ENCODE measurements at places on chromosomes 11 and 22.

DNA sequence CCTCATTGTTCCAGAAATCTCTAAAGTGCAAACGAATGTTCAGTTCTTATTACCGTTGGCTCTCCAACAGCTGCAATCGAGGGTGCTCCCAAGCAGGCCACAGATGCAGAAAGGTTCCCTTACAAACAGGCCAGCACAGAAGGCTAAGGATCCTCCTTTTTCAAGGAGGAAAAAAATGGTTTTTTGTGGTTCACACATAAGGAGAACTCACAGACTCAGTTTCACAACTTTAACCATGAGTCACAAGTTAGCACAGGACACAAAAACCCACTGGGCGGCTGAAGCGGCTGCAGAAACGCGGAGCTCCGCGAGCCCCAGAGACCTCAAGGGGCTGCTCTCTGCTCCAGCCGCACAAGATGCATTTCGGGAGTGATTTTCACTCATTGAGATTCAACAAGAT is 98.2 kb upstream of the PRR5 start:
- no peak for DNase-seq

DNA sequence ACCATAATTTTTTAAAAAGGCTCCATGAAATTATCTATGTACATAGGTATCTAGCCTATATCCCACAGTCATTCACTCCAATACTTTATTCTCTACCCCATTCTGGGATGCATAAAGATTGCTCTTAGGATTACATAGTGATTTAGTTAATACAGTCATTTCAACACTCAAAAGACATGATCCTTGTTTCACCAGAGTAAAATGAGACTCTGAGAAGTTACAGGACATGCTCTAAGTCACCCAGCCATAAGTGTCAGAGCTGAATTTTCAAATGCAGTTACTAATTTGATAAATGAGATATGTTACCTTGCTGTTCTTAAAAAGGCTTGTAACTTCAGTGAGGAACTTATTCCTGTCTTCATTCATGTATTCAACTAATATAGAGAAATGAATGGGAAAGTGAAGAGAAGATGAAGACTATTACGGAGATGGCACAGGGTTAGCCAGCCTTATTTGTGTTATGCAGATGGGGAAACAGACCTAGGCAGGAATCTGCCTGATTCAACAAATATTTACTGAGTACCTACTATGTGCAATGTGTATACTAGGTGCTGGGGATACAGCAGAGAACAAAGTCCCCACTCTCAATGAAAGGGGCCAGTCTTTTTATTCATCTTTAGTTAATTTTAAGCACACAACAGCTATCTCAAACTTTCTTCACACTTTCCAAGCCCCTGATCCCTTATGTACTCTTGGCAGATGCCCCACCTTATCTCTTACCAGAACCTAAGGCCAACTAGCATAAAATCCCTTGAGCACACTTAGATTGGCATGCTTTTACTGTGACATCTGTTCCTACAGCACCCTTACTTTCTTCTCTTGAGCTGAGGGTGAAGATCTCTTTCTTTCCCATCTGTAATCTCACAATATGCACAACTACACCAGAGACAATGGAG is 21.6 kb downstream of the MAPK1 start:
- no peak for DNase-seq

GRCh38 chr11:7905549-7905948 is 25.5 kb downstream of the OR10A6 start:
- DNase-seq: no peak

GRCh38 chr11:45724153-45724552 is 58.7 kb upstream of the CHST1 start:
- DNase-seq: peak; percentile 23

DNA sequence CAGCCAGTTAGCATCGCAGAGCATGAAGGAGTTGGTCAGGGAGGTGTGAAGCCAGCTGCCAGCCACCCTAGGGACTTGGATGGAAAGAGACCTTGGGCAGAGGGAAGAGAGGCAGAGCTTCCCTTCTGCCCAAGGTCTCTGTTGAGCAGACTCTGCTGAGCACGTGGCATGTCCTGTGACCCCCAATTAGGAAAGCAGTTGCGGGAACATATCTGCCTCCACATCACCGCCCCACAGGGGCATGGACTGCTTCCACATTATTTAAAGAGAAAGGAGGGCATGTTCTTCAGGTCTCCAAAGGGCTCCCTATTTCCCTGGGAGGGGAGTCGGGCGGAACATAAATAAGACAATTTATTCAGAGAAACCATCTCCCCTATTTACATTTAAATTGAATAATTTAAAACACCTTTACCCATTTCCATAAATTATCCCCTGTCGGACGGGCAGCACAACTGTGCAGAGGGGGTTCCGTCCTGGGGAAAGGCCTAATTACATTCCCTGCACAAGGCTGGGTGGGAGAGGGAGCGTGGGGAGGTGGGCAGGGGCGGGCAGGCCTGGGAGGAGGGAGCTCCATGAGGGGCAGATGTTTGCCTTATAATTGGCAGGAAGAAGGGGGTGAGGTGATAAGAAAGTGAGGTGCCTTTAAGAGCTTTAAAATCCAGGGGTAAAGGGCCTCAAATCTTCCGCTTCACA is 88.8 kb upstream of the THY1 start:
- DNase-seq: no peak

GRCh38 chr22:28791124-28791523 is 9.2 kb downstream of the XBP1 start:
- DNase-seq: no peak

GRCh38 chr11:83061883-83062282 is 9.8 kb downstream of the RAB30 start:
- DNase-seq: no peak

DNA sequence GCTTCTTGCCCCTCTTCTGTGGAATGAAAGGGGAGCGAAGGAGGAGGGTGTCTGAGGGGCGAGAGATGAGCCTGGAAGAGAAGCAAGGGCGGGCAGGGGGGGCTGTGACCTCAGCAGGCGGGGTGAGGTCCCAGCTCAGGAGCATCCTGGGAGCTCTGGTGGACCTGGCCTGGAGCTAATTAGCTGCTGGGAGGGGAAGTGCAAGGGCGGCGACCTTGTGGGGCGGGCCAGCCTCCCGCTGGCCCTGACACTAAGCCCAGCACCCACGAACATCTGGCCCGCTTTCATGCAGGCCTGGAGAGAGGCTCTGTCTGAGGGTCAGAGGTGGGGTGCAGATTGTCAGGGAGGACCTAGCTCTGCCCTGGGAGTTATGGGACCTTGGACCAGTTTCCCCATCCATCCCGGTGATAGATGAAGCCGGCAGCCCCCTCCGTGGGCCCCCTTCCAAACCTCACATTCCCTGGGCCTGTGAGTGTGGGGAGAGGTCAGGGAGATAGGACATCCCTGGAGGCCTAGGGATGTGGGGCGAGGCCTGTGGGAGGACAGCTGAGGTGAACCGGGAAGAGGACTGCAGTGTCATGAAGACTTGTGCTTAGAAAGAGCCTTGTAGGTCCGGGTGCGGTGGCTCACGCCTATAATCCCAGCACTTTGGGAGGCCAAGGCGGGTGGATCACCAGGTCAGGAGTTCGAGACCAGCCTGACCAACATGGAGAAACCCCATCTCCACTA is 28.5 kb upstream of the CD82 start:
- no peak for DNase-seq

GRCh38 chr11:70586261-70587074 is 188.1 kb downstream of the CTTN start:
- no peak for DNase-seq

DNA sequence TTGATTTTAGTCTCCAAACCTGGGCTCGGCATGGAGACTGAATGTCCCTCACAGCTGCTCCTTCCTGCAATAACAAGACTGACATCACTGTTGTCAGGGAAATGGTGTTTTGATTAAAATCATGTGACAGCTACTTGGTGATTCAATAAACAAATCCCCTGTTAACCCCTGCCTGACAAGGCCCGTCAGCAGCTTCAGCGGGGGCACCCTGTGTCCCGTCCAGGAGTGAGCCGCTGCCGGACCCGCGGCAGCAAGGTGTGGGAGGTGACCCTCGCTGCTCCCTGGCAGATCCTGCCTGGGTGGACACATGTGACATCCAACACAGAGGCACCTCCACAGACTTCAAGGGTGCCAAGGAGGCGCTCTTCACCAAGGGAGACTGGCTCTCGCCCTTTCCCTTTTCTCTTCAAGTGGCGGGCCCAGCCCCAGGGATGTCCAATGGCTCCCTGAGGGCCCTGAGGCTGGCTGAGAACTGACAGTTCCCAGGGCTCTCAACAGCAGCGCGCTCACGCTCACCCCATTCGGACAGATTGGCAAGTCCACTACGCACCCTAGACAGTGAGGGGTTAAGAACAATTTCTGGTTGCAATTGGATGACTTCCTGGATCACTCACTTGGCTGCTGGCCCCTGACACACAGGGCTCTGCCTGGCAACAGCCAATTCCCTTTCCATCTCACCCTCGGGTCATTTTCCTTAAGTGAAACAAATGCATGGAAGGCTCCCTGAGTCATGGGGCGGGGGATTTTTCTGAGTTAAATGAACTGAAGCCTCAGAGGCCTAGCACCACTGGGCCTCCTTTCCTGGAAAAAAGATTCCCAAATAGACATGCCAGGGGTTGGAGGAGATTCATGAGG is 30.7 kb downstream of the PPP2R1B start:
- peak; percentile 89 for DNase-seq

GRCh38 chr22:22920104-22920654 is 32.6 kb downstream of the IGLL5 start:
- no peak for DNase-seq

DNA sequence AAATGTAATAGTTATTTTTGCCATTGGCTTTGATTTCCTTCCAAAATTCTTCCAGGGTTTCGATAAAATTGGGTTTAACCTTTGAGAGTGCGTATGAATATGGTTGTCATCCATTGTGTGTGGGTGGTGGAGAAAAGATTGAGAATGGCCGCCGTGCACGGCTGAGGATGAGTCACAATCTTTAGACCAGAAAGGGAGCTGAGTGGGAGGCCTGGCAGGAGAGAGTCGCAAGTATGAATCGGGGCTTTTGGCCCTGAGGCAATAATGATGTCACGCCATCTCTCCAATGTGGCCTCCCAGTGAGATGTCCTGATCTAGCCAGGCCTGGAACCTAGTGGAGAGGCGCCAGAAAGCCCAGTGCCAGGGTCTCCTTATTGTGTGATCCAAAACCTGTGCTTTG is 33.1 kb upstream of the SMPD1 start:
- DNase-seq: no peak

GRCh38 chr11:69909561-69910518 is 90.6 kb upstream of the FGF3 start:
- DNase-seq: no peak

DNA sequence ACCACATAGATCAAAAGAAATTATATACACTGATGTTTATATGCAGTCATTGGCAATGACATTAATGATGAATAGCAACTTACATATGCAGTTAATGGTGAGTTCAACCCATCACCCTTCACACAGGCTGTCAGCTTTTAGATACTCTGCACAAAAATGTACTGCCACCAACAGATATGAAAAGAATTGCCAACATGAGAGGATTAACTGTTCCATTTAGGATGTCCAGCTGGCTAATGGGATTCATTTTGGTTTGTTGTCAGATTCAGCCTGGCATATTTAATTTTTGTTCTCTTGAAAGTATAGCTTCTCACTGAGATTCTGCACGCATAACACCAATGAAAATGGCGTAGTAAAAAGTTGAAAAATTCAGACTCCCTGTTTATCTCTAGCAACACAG is 554.0 kb upstream of the ARHGAP42 start:
- DNase-seq: no peak

GRCh38 chr11:68052137-68052873 is 13.5 kb downstream of the TCIRG1 start:
- DNase-seq: no peak

DNA sequence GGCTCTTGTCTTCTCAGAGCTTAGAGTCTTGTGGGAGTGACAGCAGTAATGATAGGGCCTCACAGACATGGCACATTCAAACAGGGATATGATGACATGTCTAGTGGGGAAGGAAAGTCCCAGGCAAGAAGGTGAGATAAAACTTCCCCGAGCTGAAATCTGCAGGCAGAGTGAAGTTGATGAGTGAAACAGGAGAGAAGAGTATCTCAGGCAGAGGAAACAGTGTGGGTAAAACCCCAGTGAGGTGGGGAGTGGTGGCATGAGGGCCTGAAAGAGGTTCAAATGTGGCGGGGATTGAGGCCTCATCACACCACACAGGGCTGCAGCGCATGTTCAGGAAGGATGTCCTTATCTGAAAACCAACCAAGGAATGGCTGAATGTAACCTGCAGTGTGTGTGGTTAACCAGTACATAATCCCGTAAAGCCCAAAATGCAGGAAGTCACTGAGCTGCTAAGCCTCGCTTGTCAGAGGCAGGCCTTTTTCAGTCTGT is 153.8 kb upstream of the E2F8 start:
- no peak for DNase-seq

DNA sequence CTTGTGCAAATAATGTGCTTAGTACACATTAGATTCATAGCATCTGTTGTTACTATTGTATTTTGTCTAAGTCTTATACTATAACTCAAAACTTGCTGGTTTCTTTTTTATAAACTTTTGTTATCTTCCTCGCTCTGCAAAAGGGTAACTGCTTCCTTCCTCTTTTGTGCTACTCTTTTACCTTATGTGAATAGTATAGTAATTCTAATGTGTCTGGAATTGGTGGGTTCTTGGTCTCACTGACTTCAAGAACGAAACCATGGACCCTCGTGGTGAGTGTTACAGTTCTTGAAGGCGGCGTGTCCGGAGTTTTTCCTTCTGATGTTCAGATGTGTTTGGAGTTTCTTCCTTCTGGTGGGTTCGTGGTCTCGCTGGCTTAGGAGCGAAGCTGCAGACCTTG is 563.1 kb upstream of the LUZP2 start:
- DNase-seq: no peak

- DNase-seq: no peak
Observed at GRCh38 chr11:34549271-34549670, 35.7 kb upstream of the ELF5 start.

DNA sequence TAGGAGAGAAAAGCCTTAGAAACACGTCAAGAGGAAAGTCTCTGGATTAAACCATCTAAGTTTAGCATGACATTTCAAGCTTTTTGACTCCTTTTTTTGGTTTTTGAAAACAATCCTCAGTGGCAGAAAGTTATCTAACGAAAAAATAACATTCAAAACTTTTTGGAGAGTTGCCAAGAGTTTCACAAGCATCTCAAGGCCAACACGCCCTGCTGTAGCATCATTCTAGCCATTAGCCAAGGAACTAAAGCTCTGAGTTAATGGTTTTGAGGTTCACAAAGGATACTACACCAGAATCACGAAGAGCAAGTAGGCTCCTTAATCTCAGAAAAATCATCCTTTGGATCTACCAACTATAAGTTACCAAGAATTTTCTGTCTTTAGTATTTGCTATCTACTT is 94.8 kb downstream of the PICALM start:
- no peak for DNase-seq
